Activated CD8-positive, alpha-beta memory T cell treated with anti-CD3 and anti-CD28 coated beads for 24 hours (primary cell): ENCODE measurements at places on chromosomes 5 and 9.

GRCh38 chr9:83281306-83282255, 218.6 kb upstream of the RASEF start:
- no peak for DNase-seq

DNA sequence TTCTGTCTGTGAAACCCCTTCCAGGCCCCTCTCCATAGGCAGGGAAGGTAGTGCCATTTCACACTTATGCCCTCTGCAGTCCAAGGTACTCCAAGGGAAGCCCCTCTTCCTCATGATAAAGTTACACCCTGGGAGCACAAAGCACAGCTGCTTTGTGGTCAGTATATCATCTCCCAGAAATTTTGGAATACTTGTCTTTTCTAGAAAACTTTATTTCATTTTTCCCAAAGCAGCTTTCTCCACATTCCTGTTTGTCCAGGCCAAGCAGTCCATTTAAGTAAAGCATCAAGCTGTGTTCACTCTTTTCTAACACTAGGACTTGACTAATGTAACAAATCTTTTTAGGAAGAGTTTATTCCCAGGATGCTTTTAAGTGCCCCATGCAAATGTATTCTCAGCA, 371.8 kb upstream of the RGMB start:
- no peak for DNase-seq

DNA sequence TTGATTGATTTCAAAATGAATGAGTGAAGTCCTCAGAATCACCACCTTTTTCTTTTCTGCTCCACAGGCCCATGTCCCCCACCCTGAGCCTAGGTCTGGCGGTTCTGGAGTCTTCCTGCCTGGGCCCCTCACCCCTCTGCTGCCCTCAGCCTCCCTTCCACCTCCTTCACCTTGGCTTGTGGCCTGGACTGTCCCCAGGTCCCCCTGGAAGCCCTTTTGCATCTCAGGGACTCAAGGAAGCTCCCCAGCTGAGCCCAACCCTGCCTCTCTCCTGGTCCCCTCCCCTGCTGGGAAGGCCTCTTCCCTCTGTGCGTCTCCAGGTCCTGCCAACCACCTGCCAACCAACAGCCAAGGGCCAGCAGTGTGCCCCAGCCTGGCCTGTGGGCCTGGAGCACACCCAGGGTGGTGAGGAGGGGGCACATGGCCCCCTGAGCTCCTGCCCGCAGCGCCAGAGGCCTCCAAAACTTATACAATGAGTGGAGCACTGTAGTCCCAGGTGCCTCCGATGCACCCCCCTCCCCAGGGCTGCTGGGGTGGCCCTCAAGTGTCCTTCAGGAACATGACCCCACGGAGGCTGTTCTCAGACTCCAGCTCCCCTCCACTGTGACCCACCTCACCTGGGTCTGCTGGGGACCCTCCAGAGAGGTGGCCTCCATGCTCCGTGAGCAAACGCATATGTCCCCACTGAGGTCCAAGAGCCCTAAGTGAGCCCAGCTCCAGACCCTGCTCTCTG, 20.3 kb downstream of the GLT6D1 start:
- DNase-seq, result no peak

GRCh38 chr5:169416583-169417196, 115.8 kb upstream of the SLIT3 start:
- no peak for DNase-seq

DNA sequence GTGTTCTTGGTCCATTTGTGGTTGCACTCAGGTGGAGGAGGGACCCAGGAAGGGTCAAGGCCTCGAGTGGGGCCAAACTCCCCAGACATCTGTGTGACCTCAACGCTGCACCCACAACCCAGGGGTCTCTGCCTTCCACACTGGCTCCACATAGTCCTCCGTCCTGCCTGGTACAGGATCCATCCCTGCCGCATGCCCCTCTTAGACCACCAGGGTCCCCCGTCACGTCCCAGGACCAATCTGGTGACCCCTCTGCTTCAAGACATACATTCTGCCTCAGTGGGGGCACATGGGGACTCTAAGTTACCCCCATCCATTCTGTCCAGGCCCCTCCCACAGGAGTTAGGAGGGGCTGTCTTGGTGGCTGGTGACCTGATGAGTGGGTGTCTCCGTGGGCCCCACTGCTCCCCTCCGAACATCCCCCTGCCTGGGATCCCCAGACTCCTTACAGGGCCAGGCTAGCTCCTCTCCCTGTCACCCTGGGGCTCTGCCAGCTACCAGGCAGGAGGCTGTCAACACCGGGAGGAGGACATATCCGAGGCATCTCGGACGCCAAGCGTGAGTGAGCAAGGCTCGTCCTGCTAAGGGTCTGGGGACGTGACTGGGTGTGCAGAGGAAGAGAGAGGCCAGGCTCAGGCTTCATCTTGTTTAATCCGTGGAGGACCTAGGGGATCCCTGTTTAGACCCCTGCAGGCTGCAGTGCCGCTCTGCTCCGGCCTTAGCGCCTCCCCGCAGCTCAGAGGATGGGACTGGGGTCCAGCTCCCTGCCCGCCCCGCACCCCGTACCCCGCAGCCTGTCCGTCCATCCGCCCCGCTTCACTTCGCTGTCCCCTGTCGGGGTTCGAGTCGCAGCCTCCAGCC, 32.3 kb downstream of the TSPAN17 start:
- DNase-seq, result no peak

DNA sequence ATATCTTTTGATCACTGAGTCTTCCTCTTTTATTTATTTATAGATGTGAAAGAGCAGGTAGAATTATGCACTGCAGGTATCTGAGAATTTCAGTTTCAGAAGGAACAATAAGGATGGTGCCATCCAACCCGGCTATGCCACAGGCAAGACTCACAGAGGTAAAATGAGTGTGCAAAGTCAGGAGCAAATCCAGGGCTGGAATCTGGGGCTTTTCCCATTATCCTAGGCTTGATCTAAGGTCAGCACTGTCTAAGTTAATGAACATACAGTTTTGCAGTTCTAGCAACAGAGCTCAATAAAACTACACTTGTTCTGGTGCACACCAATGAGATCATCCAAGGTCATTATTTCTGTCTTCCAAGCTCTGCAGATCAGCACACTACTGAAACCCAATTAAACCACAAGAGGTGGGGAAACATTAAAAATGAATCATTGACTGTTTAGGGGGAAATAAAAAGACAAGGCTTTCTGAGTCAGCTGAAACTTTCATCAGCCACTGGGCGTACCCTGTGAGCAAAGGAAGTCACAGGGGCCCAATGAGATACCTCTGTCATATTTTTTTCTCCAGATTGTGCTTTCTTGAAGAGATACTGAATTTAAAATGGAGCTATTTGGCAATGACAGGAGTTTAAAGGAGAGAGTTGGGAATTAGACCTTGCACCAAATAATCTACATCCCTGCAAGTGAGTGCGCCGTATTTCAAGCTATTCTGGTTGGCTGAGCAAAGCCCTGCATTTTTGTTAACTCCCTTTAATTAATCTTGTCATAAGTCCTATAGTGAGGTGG, 662.2 kb upstream of the ZNF608 start:
- DNase-seq, result no peak

DNA sequence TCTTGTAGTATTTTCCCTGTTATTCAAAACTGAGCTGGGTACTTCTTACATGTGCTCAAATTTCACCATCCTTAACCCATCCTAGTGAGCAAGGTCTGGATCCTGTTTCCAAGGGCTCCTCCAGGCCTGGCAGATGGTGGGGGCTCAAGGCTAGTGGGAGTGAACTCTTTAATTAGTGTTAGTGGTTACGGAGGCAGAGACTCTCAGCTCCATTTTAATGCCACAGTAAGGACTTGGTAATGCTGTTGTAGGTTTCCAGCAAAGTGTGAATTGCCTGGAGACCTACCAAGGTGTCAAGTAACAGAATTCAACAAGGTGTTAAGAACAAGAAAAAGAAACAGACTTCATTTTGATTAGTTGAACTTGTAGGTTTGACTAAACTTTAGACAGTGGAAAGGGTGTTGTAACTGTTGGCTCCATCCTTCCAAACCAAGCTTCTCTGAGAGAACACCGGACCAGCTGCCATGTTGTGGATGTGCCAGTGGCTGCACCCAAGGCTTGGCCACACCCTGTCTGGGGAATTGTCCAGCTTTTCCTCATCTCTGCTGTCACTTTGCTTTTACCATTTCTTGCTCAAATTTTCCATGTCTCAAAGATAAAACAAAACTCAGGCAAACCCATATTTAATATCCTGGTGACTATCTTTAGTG, 98.7 kb downstream of the ADCY2 start:
- DNase-seq, result no peak

DNA sequence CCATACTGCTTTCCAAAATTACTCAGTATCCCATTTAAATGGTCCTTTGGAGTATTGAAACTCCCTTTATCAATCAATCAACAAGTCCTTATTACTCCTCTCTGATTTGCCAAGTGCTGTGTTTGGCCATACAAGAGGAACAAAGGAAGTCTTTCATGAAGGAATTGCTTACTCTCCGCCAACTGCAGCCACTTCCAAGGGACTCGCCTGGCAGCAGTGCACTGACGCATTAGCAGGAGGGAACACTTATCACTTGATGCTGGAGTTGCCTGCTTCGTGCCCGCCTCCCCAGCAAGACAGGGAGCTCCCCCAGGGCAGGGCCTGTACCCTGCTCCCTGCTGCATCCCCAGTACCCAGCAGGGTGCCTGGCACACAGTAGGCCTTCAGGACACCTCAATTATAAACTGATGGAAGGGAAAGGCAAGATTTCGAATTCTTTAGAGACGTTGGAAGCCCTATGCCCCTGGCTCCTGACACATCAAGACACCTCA, 97.9 kb downstream of the CRB2 start:
- DNase-seq, result no peak

DNA sequence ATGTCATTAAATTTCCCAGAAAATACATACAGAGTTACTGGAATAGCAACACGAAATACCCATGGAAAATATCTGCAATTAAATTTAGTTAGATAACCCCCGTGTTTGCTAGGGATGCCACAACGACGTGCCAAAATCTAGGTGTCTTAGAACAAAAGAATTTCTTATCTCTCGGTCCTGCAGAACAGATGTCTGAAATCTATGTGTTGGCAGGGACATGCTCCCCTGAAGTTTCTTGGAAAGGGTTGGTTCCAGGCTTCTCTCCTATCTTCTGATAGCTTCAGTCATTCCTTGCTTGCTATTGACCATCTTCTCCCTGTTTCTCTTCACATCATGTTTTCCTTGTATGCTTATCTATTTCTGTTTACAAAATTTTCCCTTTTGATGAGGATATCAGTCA, 1067.0 kb downstream of the CDH18 start:
- no peak for DNase-seq

DNA sequence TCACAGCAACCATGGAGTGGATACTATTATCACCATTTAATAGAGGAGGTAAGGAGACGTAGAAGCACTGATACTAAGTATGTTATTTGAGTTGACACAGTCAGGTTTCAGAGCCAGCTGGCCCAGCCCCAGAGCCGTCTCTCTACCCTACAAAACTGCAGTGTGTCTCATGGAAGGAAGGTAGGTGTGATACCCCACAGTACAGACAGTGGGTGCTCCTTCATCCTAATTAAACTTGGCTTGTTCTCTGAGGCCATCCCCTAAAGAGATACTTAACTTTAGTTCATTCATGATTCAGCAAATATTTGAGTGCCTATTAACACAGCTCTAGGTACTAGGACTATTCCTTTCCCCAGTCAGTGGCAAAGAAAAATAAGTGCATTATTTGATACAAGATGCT, 22.6 kb downstream of the PIP5K1B start:
- DNase-seq, result no peak

DNA sequence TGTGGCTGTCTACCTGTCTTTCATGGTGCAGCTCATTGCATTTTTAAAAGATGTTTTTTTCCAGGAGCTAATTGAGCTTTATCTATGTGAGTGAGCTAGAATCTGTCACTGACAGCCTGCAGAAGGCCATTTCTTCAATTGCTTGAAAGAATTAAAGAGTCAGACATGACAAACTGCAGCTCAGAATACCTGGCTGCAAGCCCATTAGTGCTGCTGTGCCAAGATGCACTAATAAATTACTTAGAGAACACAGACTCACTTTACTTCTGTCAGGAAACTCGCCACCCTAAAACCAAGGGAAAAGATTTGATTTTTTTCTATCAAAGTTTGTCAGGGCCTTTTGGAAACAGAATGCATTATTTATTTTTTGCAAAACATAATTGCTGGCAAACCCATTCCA, 368.3 kb downstream of the CAAP1 start:
- no peak for DNase-seq

DNA sequence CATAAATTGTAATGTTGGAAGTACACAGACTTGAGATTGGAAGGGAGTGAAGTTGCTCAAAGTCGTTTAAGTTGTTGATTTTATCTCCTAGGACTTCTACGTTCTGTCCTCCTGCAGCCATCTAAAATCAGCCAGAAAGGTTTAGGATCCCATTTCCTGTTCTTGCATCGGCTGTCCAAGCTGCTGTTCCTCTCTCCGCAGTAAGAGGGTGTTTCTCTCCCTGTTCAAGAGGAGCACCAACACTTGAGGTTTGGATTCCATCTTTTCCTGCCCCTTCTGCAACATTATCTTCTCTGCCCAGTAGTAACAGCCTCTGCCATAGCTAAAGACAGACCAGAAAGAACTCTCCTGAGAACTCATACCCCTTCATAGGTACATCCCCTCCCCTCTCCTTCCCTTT, 373.4 kb downstream of the GADD45G start:
- no peak for DNase-seq

DNA sequence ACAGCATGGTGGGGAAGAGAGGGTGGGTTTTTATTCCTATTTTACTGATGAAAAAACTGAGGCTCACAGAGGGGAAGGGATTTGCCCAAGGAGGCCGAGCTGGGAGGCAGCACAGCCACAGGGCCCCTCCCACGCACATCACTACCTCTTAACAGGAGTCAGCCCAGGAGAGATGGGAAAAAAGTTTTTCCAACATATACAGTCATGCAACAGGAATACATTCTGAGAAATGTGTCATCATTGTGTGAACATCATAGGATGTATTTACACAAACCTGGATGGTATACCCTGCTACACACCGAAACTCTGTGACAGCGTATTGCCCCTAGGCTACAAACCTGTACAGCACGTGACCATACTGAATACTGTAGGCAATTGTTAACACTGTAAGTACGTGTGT, 11.6 kb downstream of the TRAF1 start:
- no peak for DNase-seq

DNA sequence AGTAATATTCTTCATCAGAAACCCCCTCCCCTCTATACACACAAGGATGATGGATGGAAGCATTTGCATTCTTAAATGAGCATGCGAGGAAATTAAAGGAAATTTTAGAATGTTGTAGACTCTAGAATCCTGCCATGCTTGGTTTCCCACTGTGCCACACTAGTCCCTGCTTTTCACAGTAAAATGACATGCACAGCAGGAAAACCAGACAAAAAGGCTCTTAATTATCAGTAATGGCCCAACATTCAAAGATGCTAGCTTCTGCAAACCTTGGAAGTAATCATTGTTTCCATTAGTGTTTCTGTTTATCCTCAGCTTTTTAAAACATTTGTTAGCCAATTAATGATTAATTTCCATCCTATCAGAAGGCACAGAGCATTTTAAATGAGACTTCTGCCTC, 255.8 kb downstream of the SLCO4C1 start:
- no peak for DNase-seq

GRCh38 chr9:105306351-105307140, 62.1 kb downstream of the SLC44A1 start:
- DNase-seq, result no peak

DNA sequence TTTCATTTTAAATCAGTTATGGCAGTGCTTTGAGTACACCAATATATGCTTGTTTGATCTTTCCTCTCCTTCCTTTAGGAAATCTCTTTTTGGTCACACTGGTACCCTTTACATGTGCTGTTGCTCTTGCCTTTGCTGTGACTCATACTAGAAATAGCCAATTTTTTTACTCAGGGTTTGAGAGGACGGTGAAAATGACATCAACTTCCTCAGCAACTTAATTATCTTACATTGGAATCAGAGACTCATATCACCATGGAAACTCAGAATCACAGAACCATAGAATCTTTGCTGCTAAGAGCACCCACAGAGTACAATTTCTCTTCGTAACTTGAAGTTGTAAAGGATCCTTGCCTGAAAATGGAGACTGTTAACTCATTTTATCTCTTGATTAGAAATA, 13.8 kb upstream of the ZNF300 start:
- no peak for DNase-seq
